ENCODE measurements at places on chromosomes 1 and 21.
A peak's percentile ranks its signal among the peaks of the same experiment; 100 is the strongest.

DNA sequence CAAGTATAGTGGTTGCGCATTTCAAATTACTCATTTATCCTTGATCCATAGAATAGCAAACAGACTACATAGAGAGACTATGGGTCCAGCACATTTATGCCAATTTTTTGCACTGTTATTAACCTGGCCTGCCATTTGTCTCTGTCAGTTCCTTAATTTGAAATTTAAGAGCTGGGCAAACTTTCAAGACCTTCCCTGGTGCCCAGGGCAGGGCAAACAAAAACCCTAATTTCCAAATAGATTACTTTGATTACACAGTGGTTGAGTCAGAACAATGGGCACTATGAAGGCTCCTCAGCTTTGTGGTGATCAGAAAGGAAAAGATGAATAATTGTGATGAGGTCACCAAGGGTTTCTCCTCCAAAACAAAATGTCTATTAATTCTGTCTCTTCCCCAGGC lies 80.6 kb downstream of the TNFSF18 start:
- DNase-seq = no peak

GRCh38 chr1:11352816-11353799 lies 80.1 kb downstream of the UBIAD1 start:
- no peak for DNase-seq

GRCh38 chr1:56646611-56647010 lies 1.5 kb downstream of the PRKAA2 start:
- no peak for DNase-seq

DNA sequence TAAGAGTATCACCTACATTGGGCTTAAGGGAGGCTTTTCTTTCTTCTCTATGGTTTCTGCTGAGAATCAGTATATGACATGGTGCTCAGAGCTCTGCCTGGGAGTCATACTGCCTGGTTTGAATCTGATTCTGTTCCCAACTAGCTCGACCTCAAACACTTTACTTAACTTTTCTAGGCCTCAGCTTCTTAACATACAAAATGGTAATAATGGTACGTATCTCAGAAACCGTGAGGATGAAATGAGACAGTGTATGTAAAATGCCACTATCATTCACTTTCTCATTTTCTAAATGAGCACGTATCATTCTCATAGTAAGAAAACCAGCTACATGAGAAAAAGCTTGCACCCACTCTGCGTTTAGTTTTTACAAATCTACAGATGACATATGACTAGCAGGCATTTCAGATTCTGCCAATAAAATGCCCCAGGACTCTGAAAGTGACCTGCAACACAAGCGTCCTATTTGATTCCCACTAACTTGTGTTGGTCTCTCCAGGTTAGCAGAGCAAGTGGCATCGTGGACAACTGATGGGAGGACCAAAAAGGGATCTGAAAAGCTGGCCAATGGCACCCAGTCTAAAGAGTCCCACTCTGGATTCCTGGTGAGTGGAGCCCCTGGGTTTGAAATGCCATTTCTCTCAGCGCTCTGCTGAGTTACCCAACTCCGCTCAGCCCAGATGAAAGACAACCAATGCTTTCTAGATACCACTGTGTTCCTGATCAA lies 6.1 kb downstream of the CTNNBIP1 start:
- peak; percentile 19 for DNase-seq

DNA sequence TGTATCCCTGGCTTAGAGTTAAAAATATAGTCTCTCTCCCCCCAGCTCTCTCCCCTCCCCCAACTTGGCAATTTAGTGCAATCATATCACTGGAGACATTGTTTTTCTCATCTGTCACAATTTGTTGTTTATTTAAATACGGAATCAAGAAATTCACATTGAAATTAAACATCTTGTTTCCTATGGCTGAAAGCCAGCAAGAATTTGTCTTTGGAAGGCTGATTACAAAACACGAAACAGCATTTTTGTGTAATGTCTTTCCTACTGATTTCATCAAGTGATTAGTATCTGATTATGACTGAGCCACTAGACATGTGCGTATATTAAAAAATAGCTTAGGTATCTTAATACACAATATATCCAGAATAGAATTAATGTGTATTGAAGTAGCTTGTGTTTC lies 119.7 kb downstream of the LYPLAL1 start:
- DNase-seq = no peak

DNA sequence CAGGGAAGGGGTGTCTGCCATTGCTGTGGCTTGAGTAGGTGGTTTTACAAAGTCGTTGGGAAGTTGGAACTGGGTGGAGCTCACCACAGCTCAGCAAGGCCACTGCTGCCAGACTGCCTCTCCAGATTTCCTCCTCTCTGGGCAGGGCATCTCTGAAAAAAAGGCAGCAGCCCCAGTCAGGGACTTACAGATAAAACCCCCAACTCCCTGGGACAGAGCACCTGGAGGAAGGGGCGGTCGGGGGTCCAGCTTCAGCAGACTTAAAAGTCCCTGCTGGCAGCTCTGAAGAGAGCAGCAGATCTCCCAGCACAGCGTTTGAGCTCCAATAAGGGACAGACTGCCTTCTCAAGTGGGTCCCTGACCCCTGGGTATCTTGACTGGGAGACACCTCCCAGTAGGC lies 124.2 kb downstream of the LHX8 start:
- DNase-seq = no peak

GRCh38 chr1:39964552-39964951 lies 9.6 kb downstream of the MFSD2A start:
- DNase-seq = no peak

- DNase-seq = no peak
Measured at GRCh38 chr1:59422921-59423575, 126.2 kb downstream of the FGGY start.

GRCh38 chr21:32705139-32705538 lies 22.7 kb downstream of the SYNJ1 start:
- DNase-seq = no peak

DNA sequence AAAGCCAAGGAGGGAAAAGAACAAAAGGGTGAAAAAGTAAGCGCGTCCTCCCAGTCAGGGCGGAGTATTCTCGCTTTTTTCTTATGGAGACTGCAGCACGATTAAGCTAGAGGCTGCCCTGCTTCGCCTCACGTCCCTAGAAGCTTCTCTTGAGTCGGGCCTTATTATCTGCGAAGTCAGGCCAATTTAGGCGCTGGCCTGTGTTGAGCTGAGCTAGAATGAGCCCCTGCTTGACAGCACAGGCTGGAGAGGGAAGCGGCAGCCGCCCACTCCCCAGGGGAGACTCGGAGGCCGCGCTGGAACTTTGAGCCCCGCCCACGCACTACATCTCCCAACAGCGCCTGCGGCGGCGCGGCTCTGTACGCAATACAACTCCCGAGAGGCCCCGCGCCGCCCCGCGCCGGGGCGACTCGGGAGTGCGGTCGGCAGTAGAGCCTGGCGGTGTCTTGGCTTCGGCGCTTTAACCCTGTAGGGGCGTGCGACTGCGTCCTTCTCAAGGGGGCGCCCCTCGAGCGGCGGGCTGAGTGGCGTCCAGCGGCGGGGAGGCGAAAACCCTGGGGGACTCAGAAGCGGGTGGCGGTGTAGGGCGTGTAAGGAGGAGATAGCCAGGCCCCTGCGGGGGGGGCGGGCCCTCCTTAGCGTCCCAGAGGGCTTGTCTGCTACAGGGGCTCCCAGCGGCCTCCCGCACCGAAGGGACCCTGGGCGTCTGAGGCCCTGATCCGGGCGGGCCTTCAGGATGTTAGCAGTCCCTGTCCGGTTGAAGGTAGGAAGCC lies 888 bp downstream of the ZNF436 start:
- peak; percentile 90 for DNase-seq

GRCh38 chr1:199619223-199619622 lies 408.3 kb upstream of the NR5A2 start:
- no peak for DNase-seq

DNA sequence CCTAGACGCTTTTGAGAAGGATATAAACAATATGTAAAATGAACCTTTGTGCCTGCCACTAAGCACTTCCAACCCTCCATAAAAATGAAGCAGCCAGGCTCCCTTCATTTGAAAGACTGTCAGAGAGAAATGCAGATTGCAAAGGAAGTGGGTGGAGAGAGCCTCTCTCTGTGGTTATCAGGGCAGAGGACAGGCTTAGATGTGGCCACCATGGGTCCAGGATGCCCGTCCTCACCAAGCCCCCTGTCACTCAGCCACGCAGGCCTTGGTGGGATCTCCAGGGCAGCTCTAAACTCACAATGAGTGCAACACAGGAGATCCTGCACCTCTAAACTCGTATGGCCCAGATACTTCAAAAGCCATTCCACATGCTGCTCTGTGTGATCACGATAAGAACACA lies 37.9 kb downstream of the TMPRSS2 start:
- DNase-seq = no peak

- no peak for DNase-seq
Measured at GRCh38 chr1:151499365-151499764, 11.8 kb upstream of the CGN start.

GRCh38 chr1:175146529-175147213 lies 45.9 kb downstream of the KIAA0040 start:
- peak; percentile 72 for DNase-seq

GRCh38 chr1:2389644-2390043 lies 1.7 kb downstream of the MORN1 start:
- DNase-seq = no peak

GRCh38 chr1:47681735-47682134 lies 243.9 kb downstream of the FOXD2 start:
- DNase-seq = no peak

DNA sequence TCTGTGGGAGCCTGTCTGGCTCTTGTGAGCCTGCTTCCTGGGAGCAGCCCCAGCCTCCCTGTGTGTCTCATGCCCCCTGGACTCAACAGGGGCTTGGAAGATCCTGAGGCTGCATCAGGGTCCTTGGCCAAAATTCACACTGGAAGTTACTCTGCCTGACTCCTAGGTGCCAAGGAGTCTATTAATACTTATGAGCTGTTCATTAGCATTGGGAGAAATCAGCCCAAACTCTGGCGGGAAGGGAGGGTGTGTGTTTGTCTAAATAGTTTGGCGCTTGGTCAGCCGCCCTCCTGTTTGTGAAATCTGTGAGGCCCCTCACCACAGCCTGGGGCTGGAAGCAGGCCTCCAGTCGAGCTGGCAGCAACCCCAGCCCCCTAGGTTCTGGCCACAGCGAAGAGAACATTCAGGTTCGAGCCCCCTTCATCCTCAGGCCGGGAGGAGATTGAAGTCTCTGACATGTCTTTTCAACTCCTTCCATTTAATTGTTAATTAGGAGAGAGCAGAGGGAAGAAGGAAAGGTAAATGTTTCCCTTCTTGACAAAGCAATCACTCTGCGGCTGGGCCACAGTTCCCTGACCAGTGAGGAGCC lies 82.1 kb upstream of the F3 start:
- DNase-seq = no peak

GRCh38 chr1:67376381-67376780 lies 53.8 kb downstream of the SERBP1 start:
- no peak for DNase-seq

- DNase-seq = no peak
Measured at GRCh38 chr1:15028102-15028501, 125.4 kb upstream of the TMEM51 start.

DNA sequence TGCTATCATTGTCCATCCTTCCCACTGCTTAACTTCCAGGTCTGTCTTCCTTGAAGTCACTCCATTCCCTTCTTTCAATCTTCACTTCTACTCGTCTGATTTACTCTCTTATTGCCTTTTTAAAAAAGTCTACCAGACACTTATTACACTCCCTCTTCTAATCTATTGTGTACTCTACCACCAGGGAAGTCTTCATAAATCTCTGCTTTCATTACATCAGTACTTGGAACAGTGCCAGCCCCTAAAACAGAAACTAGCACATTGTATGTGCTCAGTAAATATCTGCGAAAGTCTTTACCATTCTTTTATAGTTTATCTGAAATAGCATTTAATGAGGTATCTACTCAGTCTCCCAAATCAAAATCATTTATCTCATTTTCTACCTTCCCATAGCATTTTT lies 236.4 kb downstream of the USH2A start:
- no peak for DNase-seq

DNA sequence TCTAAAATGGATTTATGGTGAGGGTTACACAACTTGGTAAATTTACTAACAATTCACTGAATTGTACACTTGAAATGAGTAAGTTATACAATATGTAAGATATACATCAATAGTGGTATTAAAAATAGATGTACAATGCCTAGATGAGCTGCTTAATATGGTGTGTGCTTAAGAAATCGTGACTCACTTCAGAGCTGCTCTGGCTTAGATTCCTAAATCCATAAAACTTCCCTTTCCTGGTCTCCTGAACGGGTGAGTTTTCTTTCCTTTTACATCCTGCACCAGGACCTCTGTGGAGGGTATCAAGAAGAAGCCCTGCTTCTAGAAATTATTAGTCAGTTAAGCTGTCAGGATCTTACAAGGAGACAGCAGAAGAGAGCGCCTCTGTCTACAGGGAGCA lies 30.4 kb downstream of the H3-3A start:
- no peak for DNase-seq

- DNase-seq = no peak
Measured at GRCh38 chr1:71583756-71584155, 502.9 kb upstream of the ZRANB2 start.

DNA sequence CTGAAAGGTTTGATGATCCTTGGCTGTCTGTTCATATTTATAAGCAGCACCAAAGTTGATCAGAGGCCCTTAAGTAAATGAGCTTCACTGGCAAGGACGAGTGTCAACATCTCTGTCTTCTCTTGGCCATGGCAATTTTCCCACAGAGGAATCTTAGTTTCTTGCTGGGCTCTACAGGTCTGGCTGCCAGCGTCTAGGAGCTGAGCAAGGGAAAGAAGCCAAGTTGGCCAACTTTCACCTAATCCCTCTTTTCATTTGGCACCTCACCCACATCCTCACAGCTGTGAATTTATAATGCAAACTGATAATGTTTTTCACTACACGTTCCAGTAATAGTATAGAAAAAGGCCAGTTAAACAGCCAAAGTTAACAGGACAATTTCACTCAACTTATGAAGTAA lies 99.0 kb upstream of the LBR start:
- no peak for DNase-seq

DNA sequence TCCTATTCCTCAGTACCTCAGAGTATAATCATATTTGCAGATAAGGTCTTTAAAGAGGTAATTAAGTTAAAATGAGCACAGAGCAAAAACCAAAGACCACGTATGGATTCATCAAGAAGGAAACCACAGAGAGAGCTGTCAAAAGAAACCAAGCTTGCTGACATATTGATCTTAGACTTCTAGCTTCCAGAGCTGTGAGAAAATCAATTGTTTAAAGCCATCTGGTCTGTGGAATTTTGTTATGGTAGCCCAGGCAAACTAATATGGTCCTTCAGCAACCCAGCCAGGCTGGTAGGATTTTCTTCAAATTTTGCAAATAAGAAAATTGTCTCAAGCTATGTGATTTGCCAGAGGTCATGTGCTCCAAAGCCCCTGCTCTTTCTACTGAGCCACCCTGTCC lies 62.5 kb downstream of the LRIG2 start:
- no peak for DNase-seq

GRCh38 chr1:999725-1000356 lies at the start of gene HES4:
Gene HES4, minus strand, starts transcription at chr1:1000097. Its CDS starts 124 bp downstream, at chr1:999973.
- peak; percentile 65 for DNase-seq

- no peak for DNase-seq
Measured at GRCh38 chr21:37984416-37984815, 68.2 kb upstream of the KCNJ6 start.

DNA sequence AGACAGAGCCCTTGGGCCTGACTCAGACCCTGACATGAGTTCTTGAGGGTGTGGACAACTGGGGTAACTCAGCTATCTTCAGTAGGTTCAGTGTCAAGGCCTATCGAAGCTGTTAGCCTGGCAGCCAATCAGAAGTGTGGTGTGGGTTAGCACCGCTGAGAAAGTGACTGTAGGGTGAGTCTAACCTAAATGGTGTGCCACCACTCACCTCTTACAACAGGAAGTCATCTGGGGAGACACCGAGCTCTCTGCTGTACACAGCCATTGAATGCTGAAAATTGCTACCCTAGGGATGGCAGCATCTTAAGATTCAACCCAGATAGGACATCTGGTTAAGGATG lies 44.6 kb downstream of the RASSF5 start:
- peak; percentile 80 for DNase-seq

Data from stimulated activated CD4-positive, alpha-beta T cell treated with anti-CD3 and anti-CD28 coated beads, Interleukin-4, amount 100 ng/mL, for 24 hours (primary cell).